ENCODE measurements at places on chromosomes 5 and 9. TPM values are rescaled to one million over a fixed set of nuclear protein-coding genes. Genes with fewer than 3 reads are reported as not detected.

DNA sequence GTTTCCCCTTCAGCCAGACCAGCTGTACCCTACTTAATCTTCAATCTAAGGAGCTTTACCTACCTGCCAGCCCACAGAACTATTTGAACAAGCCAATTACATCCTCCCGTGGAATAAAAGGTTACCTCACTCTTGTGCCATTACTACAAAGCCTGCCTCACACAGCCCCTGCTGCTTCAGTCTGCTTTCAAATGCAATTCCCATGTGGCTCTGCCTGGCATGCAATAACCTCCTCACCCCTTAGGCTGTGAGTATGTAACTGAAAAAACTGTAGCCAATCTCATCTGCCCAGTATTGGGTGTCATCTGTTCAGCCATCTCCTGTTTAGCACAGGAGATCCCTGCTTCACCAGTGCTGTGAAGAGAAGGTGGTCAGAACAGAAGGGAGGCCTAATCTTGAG lies 6.1 kb upstream of the GCNT1 start:
- DNase-seq = no peak

TEX10 gene
- 43.5 TPM for total RNA-seq

TRPM6 gene
- 1.9 TPM for total RNA-seq

GRCh38 chr5:148699028-148699427 lies 44.7 kb upstream of the HTR4 start:
- no peak for DNase-seq

DNA sequence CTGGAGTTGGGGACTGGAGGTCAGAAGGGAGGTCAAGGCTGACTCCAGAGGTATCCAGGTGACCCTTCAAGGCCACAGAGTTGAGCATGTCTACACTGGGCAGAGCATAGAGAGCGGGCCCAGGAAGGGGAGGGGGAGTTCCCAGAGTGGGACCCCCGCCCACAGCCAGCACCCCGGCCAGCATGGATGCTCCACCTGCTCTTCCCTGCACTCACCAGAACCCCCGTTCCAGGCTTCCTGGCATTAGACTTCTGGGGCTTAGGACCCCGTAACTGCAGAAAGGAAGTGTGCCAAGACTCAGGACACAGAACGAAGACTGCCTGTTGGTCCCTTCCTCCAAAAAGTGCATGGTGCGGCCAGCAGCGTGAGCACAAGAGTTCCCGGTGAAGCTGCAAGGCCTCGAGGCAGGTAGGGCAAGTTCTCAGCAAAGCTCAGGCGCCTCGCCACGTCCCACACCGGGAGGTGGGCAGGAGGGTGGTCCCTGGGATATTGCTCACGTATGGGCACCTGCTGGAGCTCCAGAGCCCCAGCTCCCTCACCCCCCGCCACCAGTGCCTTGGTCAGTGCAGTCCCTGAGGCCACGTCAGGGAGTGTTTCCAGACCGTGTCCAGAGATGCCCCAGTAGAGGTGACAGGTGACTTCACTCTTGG lies 13.8 kb downstream of the ABO start:
- no peak for DNase-seq

PCDHA9 gene
- 1.7 TPM for total RNA-seq

WDR31 gene
- total RNA-seq = 0.95 TPM

DNA sequence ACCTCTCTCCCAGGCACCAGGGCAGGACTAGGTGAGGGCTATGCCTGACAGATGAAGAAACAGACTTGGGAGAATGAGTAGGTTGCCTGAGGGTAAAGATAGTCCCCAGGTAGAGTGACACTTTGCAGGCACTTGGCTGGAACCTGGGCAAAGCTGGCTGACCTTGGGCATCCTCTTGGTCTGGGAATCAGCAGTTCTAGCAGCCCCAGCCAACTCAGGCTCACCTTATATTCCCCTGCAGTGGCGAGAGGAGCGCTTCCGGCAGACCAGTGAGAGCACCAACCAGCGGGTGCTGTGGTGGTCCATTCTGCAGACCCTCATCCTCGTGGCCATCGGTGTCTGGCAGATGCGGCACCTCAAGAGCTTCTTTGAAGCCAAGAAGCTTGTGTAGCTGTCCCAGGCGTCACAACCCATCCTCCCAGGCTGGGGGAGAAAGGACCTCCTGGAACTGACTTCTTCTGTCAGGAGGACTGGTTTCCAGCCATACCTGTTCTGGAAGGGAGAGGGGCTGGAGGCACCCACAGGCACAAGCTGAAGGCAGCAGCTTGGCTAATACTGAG lies 3.1 kb downstream of the TMED9 start:
- no peak for DNase-seq

GRCh38 chr5:132291026-132291425 lies 3.2 kb upstream of the SLC22A4 start:
- no peak for DNase-seq

DNA sequence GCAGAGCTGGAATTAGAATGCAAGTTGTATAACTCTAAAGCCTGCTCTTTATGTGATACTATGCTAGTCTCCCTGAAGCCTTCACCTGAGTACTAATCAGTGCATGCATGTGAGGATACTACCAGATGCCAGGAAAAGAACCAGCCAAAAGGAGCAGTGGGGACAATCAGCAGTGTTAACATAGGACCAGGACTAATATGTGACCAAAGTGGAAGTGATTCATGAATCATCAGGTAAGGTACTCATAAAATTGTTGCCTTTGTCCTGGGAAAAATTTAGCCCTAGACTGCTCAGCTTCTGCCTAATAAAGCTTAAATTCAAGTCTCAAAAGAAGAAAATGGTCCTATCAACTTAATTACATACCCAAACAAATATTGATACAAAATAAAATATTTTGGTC lies 13.4 kb upstream of the TSLP start:
- DNase-seq = no peak

GRCh38 chr5:149681252-149681651 lies 48.9 kb upstream of the PPARGC1B start:
- no peak for DNase-seq

DNA sequence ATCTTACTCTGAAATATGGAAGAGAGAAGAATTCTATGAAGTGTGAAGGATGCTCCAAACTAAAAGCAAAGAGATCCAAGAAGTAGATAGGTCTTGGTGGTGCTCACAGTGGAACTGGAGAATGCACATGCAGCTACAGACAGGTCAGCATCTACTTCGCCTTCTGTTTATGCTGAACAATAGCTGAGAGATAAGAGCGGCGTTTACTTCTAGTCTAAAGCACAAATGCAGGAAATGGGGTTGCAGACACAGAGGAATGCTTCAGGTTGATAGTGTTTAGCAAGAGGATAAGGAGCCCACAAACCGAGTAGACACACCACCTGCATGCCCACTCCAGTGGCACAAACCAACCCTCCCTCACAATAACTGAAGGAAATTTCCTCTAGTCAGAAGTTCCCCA lies 180.0 kb upstream of the RGMB start:
- DNase-seq = peak; percentile 14

RBM22 gene
- 54.5 TPM for total RNA-seq

DNA sequence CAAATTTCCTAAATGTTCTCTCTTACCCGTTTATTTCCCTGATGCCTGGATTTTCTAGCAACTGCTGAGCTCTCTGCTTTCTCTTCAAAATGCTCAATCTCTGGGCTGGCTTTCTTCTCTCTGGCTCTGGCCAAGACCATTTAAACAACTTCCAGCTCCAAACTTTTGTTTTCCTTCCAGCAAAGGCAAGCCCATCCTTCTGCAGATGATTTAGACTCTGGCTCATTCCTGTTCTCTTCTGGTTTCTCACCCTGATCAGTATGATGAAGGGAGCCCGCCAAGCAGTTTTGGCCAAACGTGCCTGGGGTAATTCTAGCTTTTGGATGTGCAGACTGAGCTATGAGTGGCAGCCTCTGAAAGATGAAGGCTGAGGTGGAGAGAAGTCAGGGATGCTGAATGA lies 78.1 kb downstream of the HSPA4 start:
- no peak for DNase-seq

WHRN gene
- 4.1 TPM for total RNA-seq

DNA sequence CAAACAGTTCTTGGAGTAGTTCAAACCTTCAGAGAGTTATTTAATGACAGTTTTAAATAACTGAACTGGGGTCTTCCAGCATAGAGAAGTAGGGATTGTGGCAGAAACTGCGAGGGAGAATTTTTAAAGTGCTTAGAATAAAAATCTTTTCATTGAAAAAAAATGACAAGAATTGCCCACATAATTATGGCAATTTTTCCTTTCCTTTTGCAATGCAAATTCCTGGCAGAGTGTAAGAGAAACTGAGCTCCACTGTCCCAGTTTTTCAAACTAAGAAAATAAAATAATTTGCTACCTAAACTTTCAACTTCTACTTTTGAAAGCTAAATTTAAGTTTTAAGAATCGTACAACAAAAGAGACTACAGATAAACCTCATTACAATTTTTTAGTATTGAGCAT lies 2.3 kb upstream of the PTGER4 start:
- no peak for DNase-seq

- DNase-seq = no peak
Observed at GRCh38 chr5:109877670-109878045, 187.9 kb downstream of the MAN2A1 start.

SOHLH1 gene
- 0.18 TPM for total RNA-seq

- DNase-seq = no peak
Observed at GRCh38 chr5:94422812-94423211, 195.6 kb downstream of the KIAA0825 start.

DNA sequence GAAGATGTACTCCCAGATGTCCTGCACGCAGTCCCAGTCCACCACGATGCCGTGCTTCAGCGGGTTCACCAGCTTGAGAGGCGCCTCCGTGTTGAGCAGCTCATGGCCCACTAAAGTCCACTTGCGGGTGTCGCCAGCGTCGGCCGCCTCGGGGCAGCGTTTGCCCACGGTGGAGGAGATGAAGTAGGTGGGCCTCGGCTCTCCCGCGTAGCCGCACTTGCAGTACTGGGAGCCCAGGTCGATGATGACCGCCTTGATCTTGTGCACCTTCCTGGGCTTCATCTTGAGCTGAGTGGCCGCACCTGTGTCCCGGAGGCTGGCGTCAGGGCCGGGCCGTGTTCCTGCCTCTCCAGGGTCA lies 278 bp downstream of the ACTL7B start:
- no peak for DNase-seq

LVRN gene
- 1.3 TPM for total RNA-seq

DNA sequence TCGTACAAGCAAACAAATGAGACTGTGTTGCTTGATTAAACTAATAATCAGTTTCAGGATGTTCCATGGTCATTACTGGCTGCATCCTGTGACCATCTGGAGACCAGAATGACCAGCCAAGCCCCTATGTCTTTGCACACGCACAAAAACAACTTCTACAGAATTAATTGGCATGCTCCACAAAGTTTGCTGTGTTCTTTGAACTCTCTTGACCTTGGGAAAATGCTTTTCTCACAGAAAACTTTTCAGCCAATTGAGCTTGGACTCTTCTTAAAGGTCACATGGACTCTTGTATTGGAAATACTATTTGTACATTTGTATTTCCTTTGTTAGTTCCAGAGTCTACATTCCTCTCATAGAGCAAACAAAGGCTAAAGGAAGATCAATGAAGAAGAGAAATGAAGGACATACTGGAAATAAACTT lies 147.8 kb downstream of the ARRDC3 start:
- DNase-seq = no peak

SH3GL2 gene
- total RNA-seq = 1.6 TPM

DNA sequence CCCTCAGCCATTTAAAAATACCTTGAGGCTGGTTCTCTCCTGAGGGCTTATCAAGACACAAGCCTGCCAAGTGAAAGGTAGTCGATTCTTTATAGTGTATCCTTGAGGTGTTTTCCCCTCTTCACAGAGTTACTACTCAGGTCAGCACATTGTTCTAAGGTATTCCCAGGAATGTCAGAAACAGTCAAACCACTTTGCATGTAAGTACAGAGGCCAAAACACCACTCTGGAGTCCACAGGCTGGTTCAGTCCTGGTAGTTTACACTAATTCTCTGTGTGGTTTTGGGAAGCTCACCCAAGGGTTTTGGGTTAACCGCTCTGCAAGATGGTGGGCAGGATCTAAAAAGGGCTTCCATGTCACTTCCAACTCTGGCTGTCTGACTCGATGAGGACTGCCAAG lies 162.3 kb upstream of the PPP2R2B start:
- DNase-seq = no peak

- DNase-seq = no peak
Observed at GRCh38 chr5:101877451-101877850, 418.6 kb downstream of the SLCO4C1 start.

DNA sequence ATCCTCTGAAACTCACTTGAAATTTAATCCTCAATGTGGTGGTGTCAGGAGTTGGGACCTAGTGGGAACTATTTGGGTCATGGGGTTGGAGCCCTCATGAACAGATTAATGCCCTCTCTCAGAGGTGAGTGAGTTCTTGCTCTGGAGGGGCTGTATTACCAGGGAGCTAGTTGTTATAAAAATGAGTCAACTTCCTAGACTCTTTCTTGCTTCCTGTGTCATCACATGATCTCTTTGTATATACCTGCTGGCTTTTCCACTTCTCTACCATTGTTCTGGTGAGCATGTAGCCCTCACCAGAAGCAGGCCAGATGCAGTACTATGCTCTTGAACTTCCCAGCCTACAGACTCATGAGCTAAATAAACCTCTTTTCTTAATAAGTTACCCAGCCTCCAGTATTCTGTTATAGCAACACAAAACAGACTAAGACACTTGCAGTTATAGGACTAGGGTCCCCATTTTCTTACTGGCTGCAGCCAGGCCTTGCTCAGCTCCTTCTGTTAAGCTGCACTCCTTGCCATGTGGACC lies 127.5 kb downstream of the SUSD1 start:
- DNase-seq = no peak

NUTM2F gene
- not detected for total RNA-seq

LRRC70 gene
- total RNA-seq = 35.0 TPM

DNA sequence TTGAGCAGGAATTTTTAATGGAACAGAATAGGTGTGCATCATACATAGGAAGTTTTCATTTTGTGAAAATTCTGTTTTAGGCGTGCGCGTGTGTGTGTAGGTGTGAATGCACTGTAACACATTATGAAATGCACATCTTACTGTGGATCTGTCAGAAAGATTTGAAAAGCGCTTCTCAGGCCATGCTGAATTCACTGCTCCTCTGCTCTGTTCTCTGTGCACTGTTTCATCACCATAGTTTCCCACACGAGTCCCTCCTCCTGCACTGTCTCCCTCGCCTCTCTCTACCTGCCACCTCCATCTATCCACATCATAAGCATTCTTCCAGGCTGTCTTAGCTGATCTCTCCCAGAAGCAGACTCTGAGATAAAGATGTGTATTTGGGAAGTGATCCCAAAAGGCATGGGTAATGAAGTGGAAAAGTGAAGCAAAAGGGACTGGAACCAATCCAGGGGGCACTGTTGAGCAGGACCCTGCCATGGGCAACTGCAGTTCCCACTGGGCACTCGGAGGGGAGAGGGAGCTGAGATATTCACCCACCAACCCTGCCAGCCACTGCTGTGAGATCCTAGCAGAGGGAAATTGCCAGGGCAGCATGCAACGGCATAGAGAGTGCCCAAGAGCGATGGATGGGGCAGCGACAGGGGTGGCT lies 65.9 kb downstream of the GABBR2 start:
- DNase-seq = no peak

- DNase-seq = no peak
Observed at GRCh38 chr9:755454-756381, 85.8 kb upstream of the DMRT1 start.

ADRB2 gene
- total RNA-seq = 0.36 TPM

MIER3 gene
- 52.3 TPM for total RNA-seq

GRCh38 chr9:123796618-123797484 lies 133.1 kb downstream of the DENND1A start:
- no peak for DNase-seq

- DNase-seq = no peak
Observed at GRCh38 chr9:123104807-123105206, 71.3 kb downstream of the GPR21 start.

GABRA6 gene
- not detected for total RNA-seq

- no peak for DNase-seq
Observed at GRCh38 chr9:35056571-35057270, 15.7 kb downstream of the VCP start.

QRFP gene
- total RNA-seq = not detected
